ENCODE measurements at places on chromosomes 16 and 17. TPM values are rescaled to one million over a fixed set of nuclear protein-coding genes. Genes with fewer than 3 reads are reported as not detected.
A peak's percentile ranks its signal among the peaks of the same experiment; 100 is the strongest.

- DNase-seq = no peak
- peak overlapping the region; percentile 83 for H3K27ac ChIP-seq
- peak overlapping the region; percentile 95 for H3K4me3 ChIP-seq
- no peaks in the 10 kb centered on the region for H3K27me3 ChIP-seq
Measured at GRCh38 chr17:81869221-81870130, 1.7 kb downstream of the ARHGDIA start.

DNA sequence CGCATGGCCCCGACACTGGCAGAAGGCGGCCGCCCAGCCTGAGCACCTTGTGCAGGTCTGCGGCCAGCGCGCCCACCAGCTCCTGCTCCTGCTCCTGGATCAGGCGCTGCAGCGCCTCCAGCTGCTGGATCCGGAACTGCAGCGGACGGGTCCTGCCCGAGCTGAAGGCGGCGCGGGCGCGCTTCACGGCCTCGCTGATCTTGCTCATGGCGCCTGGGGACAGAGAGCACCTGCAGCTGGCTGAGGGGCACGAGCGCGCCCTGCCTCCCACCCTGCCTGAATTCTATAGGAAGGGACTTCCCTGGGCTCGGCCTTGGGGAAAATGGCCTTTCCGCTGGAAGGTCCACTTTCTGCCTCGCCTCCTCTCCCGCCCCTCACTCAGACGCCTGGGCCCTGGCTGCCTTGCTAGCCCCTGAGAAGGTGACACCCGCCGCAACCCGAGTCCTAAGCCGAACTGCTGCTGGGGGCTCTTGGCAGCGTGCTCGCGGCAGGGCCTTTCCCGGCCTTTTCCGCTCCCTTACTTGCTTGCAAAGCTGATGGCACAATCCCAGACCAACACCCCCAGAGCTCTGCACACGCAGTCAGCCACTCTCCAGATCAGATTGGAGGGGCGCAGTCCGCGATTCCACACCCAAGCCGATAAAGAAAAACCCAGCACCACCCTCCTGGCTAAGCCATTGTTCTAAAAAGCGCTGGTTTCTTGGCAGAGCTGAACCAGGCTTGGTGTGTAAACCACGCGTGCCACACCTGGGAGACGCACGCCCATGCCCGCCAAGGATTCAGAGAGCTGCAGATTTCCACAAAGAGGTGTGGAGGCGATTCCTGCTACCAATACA is 3.0 kb downstream of the ALDH3A1 start:
- H3K27me3 ChIP-seq = no peaks in the 10 kb centered on the region
- no peaks in the 10 kb centered on the region for H3K36me3 ChIP-seq
- H3K27ac ChIP-seq = no peak overlapping the region
- H3K4me3 ChIP-seq = no peak overlapping the region
- H3K4me1 ChIP-seq = peaks cover 5% of the 10 kb centered on the region

GRCh38 chr16:72474501-72475123 is 302.7 kb upstream of the PMFBP1 start:
- no peaks in the 10 kb centered on the region for H3K4me1 ChIP-seq
- no peaks in the 10 kb centered on the region for H3K27me3 ChIP-seq
- H3K4me3 ChIP-seq = no peak overlapping the region
- no peak overlapping the region for H3K27ac ChIP-seq
- no peaks in the 10 kb centered on the region for H3K36me3 ChIP-seq
- DNase-seq = no peak

KRTAP1-5 gene
- not detected for total RNA-seq

All from GM12878 (cell line).